ENCODE measurements at places on chromosomes 2 and 18. TPM values are rescaled to one million over a fixed set of nuclear protein-coding genes. Genes with fewer than 3 reads are reported as not detected.

DNA sequence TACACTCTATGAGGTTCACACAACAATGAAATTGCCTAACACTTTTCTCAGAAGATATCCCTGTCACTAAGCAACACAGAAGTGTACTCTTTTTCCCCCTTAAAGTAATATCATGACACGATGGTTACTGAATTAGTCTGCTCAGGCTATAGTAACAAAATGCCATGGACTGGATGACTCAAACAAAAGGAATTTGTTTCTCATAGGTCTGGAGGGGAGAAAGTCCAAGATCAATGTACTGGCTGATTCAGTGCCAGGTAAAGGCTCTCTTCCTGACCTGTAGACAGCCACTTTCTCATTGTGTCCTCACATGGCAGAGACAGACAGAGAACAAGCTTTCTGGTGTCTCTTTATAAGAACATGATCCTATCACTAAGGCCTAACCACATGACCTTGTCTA, 211.9 kb downstream of the RBM43 start:
- no peak for DNase-seq

GRCh38 chr18:44871771-44872170, 191.1 kb downstream of the SETBP1 start:
- no peak for DNase-seq

The LIMS3 gene
- total RNA-seq = 1.7 TPM

- DNase-seq = no peak
Measured at GRCh38 chr18:55857409-55857808, 269.4 kb upstream of the TCF4 start.

GRCh38 chr2:238498691-238499295, 72.1 kb downstream of the ASB1 start:
- DNase-seq = no peak

The CLHC1 gene
- 15.5 TPM for total RNA-seq

- no peak for DNase-seq
Measured at GRCh38 chr2:234796045-234796591, 155.7 kb upstream of the SH3BP4 start.

The WNT10A gene
- total RNA-seq = 3.0 TPM

- DNase-seq = no peak
Measured at GRCh38 chr2:144078802-144079724, 440.9 kb downstream of the ZEB2 start.

The FN1 gene
- 0.81 TPM for total RNA-seq

GRCh38 chr2:63654959-63655358, 66.2 kb downstream of the MDH1 start:
- DNase-seq = no peak

- DNase-seq = no peak
Measured at GRCh38 chr2:181063696-181064095, 83.3 kb downstream of the UBE2E3 start.

GRCh38 chr2:157321466-157321865, 4.2 kb downstream of the ERMN start:
- DNase-seq = no peak

DNA sequence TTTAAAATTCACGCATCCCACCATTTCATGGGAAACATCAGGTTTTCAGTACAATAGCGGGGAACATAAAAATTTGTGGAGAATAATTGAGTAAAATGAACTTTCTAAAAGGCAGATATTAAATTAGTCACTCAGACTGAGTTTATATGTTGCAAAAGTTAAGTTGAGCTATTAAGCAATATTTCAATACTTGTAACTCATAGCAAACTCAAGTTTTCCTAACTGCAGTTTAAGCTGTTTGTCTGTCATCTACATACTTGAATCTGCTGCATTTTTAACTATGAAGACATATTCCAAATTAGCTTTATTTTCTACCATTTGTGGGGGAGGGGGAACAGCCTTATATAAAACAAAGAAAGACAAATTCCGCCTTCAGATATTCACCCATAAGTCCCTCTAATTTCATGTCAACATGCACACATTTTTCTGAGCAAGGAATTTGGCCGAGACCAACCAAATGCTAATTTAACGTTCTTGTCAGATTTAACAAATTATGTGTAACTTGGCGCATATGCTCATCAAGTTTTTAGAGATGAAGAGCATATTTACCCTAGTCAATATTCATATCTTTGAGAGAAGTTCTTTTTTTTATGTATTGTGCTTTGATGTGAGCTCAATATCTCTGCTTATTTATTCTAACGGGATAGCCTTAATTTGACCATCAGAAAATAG, 462.9 kb downstream of the TXNL1 start:
- DNase-seq = no peak

DNA sequence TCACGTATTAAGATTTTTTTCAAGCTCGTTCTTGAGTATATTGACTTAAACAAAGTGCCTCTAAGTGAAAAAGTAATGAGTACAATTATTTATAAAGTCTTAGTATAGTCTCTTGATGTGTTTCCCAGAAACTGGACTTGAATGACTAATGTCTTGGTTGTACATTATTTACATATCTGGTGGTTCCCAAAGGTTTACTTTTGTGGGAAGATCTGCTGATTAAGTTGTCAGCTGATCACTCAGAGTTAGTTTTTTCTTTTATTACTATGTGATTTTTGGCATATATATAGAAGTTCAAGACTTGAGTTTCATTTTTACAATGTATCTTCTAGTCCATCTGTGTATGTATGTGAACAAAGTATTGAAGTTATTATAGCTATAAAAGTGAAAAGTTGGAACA, 29.5 kb downstream of the RNF144A start:
- DNase-seq = no peak

DNA sequence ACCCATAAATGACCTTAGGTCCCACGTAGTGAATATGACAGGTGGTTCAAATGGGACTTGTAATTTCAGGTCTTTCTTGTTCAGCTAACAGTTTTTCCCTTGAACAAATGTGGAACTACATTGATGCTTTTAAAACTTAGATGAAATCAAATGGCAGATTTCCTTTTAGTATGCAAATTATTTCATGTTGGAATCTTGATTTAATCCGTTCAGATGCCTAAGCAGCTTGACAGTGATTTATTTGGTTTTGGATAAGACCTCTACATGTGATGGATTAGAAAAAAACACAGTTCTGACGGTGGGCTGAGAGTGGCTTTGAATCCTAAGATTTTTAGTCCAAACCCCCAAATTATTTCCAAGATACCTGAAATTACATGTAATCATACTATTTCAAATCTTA, 16.9 kb downstream of the SCYGR4 start:
- DNase-seq = no peak

GRCh38 chr2:67717692-67718091, 320.6 kb downstream of the ETAA1 start:
- DNase-seq = no peak

DNA sequence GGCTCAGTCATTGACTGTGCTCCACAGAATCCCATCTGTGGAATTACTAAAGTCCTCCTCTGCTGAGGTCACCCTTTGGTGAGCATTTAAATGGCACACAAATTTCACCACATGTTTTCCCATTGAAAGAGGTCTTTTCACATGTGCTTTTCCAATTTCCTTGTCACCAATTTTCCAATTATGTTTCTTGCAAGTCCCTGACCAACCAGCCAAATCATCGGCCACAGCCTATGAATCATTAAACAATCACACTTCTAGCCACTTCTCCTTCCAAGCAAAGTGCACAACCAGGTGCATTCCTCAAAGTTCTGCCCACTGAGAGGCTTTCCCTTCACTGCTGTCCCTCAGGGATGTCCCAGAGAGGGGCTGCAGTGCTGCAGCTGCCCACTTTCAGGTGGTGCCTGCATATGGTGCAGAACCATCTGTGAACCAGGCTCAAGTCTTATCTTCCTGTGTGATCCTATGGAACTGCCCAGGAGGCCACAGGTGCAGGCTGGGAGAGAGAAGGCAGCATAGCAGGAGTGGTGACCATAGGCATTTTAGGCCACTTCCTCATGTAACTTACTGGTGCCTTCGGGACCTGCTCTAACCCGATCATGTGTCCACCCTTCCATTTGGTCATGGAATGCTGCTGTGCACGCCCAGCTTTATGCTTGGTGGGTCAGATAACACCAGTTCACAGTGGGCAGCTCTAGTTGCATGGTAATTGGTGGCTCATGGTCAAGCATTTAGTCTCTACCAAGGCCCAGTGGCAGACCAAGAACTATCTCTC, 153.0 kb downstream of the SEPTIN10 start:
- no peak for DNase-seq

DNA sequence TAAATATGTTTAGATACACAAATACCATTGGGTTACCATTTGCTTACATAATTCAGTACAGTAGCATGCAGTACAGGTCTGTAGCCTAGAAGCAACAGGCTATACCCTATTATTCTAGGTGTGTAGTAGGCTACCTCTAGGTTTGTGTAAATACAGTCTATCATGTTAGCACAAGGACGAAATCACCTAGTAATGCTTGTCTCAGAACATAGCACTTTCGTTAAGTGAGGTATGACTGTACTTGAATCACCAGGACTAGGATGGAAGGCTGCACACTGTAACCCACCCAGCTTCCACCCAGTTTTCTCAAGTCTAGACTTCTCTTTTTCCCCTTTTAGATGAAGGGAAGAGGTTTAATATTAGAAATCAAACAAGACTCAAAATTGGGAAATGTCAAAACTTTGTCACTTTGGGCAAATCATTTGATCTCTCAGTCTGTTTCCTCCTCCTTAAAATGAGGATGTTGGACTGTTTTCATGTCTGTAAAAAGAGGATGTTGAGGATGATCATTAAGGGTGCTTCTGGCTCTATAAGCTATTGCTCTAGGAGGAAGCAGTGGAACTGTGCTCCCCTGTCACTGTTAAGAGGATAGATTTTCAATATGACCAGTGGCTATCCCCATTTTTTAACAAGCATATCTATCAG, 3.7 kb upstream of the SOCS6 start:
- DNase-seq = no peak

- no peak for DNase-seq
Measured at GRCh38 chr2:237122214-237122666, 36.6 kb downstream of the COPS8 start.

- no peak for DNase-seq
Measured at GRCh38 chr2:191907091-191907490, 60.2 kb upstream of the CAVIN2 start.

DNA sequence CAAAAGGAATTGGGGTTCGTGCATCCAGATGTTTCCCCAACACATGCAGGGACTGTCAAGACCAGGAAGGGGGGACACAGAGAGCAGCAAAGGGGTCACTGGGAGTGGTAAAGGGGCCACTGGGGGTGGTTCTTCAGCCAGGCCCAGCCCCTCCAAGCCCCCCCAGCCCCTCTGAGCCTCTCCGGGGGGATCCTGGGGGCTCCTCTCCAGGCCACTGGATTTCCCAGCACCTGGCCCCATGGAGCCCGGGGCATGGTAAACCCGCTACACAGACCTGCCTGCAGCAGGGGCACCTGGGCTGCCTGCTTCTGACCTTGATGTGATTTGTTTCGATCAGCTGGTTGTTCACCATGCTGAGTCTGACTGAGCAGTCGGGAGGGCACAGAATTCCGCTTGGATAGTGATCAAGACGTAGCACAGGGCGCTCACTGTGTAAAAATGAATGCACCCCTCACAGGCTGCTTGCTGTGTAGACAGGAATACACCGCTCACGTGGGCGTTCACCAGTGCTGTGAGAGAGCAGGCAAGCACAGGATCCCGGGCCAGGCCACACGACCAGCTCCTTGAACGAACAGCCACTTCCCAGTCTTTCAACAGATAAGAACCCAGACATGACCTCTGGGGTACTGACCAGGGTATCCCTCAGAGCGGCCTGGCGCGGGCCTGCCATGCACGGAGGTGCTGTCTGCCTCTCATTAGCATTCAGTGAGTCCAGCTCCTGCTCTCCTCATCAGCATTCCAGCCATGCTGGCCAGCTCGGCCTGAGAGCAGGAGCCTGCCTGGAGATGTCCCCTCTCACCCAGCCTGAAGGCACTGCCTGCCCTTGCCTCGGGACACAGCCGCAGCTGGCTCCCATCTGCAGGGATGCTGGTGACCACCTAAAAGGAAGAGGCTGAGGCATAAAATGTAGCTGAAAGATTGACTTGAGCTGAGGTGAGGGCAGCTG, 73.3 kb upstream of the OTOS start:
- no peak for DNase-seq

GRCh38 chr18:39186008-39186407, 1620.4 kb upstream of the CELF4 start:
- no peak for DNase-seq

GRCh38 chr2:172095146-172095904, 7.4 kb downstream of the DLX2 start:
- DNase-seq = peak; percentile 85

DNA sequence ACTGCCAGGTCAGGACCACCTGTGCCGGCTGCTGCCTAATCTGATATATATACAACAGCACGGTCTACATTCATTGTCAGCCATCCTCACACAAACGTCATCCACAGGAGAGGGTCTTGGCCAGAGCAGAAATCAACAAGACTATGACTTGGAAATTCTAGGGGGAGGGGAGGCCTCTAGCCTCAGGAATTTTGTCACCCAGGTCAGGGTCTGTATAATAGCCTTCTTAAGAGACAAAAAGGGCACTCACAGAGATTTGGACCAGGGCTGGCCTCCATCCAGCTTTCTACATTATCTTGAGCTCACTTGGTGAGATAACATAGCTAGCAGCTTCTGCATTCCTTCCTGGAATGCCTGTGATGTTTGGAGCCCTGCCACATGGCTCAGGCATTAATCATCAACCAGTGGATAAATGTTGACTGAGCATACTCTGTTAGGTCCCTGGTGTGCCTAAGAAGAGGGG, 50.4 kb upstream of the CTIF start:
- no peak for DNase-seq

DNA sequence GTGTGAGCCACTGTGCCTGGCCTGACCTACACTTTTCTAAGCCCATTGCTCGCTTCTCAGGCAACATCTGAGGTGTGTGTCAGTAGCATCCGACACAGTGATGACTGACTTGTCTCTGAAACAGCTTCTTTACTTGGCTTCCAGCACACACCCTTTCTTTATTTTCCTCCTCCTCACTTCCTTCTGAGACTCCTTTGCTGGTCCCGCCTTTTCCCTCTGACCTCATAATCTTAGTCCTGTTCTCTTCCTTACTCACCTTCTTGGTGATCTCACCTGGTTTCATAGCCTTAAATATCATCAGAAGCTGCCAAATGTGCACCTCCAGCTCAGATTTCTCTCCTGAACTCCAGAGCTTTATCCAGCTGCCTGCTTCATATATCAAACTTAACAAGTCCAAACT, 66.6 kb upstream of the PELI1 start:
- no peak for DNase-seq

GRCh38 chr18:523561-523960, 23.1 kb upstream of the COLEC12 start:
- DNase-seq = no peak

The ASB18 gene
- not detected for total RNA-seq
